ENCODE measurements at places on chromosomes 1 and 21.

- DNase-seq, result no peak
Observed at GRCh38 chr1:32052887-32053286, 19.9 kb upstream of the TMEM39B start.

DNA sequence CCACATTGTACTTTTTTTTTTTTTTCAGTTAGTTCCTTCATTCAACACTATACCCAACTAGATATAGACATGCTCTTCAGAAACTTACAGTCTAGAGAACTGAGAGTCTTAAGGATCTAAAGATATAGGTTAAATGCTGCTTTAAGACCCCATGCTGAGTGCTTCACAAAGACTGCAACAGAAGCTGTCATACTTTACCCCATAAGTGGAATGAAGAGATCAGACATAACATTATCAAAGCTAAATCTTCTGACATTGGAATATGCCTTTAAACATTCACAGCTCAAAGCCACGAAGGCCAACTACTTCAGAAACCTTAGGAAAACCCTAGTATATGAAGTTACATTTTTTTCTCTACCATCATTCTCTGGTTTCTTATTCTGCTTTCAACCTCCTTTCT, 666.4 kb downstream of the KCNT2 start:
- DNase-seq, result no peak

GRCh38 chr1:240663169-240663879, 51.4 kb upstream of the GREM2 start:
- no peak for DNase-seq

- DNase-seq, result no peak
Observed at GRCh38 chr1:245090491-245091090, 64.2 kb upstream of the KIF26B start.

DNA sequence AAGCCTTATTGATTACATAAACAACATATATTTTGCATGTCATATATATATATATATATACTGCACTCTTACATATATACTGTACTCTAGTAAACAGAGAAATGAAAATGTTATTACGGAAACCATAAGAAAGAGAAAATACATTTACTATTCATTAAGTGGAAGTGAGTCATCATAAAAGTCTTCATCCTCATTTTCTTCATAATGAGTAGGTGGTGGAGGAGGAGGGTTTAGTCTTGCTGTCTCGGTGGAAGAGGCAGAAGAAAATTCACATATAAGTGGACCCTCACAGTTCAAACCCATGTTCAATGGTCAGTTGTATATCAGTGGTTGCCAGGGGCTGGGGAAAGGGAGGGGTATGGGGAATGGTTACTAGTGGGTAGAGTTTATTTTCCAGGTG, 8.0 kb upstream of the IFNLR1 start:
- DNase-seq, result no peak

- no peak for DNase-seq
Observed at GRCh38 chr1:46646844-46647243, 21.3 kb downstream of the ATPAF1 start.

DNA sequence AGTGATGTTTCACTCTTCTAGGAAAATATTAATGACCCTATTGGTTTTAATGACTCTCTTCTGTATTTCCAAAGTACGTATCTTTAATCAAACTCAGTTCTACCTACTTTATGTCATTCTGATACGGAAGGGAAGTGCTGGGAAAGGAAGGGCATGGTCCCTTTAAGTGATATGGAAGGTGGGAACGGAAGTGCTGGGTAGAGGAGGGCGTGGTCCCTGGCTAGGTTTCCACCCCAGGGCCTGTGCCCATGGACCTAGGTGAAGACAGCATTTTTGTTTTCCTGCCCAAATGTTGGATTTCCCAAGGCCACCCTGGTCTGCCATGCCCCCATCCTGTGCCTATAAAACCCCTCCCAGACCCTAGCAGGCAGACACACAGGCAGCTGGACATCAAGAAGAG, 24.0 kb downstream of the RGS4 start:
- DNase-seq, result no peak

DNA sequence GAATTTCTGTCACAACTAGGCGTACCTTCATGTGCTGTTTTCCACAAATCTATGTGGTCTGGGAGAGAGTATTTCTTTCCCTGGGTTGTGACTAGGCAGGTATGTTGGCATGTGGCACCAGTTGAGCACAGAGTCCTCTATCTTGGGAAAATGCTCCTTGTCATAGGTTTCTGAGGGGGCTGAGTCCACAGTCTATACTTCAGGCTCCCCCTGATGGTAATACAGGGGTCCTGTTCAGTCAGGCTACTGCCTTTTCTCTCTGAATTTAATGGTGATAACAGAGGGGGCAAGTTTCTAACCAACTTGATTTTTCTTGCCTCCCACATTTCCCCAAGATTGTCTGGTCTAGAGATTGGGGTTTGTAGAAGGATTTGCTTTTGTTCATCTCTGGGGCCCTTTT, 35.8 kb downstream of the VANGL1 start:
- DNase-seq, result no peak

- no peak for DNase-seq
Observed at GRCh38 chr1:46969014-46969619, 27.8 kb upstream of the CYP4A11 start.

GRCh38 chr1:228837817-228838716, 102.8 kb downstream of the RHOU start:
- DNase-seq, result no peak

- peak; percentile 90 for DNase-seq
Observed at GRCh38 chr1:93616996-93617669, 64.5 kb downstream of the BCAR3 start.

GRCh38 chr1:167943541-167943940, 6.7 kb upstream of the MPC2 start:
- DNase-seq, result no peak

GRCh38 chr1:237878406-237878805, 12.3 kb downstream of the ZP4 start:
- DNase-seq, result no peak

- DNase-seq, result peak; percentile 81
Observed at GRCh38 chr1:39132505-39133339, 71.8 kb upstream of the MACF1 start.

DNA sequence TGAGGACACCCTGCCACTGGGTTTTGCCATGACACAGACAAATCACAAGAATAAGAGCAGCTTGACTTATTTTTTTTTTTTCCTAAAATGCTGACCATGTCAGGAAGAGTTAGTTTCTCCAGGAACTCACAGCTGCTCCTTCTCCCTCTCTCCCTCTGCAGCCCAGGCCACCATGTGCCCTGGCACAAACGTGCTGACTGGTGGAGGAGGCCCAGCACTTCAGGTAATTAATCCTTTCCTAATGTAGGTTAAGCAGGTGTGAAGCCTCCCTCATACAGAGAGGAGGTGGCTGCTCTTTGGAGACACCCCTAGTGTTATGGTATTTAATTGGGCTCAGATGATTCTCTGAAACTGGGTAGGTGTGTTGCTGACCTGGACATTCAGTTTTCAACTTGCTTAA, 129.8 kb upstream of the USH2A start:
- DNase-seq, result no peak

DNA sequence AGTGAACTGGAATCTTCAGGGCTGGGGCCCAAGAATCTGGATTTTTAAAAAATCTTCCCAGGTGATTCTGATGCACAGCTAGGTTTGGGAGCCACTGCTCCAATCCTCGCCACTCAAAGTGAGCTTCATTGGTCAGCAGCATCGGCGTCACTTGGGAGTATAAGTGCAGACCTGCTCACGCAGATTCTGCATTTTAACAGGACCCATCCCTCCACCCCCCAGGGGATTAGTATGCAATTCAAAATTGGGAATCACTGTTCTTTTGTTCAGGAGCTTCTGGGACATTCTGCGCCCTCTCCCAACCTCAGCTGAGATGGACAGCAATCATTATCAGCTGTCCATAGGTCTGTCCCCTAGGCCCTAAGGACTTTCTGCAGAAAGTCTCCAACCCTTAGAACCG, 53.5 kb downstream of the LGR6 start:
- no peak for DNase-seq

DNA sequence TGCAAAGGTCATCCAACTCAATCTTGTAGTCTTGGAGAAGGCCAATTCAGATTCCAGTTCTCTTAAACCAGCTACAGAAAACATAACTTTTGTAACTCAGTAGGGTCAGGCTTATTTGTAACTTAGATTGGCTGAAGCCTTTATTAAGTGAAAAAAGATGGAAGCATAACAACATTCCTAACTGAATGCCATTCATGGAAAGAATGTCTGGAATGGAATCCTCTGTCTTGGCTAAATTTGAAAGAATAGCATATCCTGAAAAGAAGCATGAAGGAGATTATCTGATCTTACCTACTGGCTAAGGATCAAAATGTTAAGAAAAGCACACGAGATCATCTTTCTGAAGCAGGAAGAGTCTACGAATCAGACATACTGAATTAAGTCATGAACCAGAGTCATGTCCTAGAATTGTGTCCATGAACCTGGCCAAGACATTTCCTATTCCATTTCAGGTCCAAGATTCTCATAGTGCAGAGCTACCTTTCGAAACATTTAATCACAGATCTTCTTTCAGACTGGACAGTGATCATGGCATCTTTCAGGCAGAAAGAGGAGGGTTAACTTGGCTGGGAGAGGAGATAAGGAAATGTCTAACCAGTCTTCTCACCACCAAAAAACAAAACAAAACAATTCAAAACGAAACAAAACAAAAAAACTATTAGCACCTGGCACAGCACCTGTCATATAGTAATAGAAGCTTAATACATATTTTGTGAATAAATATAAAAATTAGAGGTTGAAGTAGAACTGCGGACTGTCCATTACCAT, 75.6 kb downstream of the XCL2 start:
- DNase-seq, result no peak

DNA sequence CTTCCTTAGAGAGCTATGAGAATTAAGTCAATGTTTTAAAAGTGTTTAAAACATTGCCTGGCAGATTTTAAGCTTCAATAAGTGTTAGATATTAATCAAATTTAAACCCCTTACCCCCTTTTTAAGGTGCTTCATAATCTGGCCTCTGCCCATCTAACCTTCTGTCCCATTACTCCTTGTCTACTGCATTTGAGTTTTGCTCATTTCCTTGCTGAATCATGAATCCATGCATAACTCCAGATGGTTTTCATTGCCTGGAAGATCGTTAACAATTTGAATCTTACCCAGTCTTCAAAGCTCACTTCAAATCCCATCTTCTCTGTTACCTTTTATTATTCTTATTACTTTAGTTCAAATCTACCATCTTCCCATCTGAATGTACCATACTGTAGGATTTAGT, 4.6 kb downstream of the HJV start:
- DNase-seq, result no peak

GRCh38 chr1:89555550-89555949, 30.9 kb downstream of the LRRC8B start:
- no peak for DNase-seq

DNA sequence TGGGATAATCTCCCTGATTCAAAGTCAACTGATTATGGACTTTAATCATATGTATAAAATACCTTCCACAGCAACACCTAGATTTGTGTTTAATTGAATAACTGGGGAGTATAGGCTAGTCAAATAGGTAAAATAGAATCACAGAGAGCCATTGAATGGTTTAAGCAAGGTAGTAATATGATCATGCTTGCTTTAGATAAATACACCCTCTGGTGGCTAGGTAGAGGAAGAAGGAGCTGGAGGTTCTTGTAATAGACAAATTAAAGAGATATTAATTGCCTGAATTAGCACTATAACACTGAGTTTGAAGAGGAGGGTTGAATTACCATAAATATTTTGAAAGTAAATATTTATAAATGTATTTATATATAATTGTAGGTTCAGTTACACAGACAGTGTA, 40.3 kb downstream of the DIRAS3 start:
- DNase-seq, result no peak

DNA sequence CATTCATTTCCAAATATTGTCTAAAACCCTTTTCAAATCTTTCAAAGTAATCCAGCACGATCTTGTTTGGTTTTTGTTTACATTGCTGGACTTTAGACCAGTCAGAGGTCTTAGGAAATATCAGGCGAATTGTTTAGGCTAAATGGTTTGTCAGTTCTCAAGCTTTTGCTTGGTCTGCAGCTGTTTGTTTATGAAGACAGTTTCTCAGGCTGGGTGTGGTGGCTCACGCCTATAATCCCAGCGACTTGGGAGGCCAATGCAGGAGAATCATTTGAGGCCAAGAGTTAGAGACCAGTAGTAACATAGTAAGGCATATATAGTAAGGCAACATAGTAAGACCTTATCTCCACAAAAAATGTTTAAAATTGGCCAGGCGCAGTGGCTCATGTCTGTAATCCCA, 77.5 kb downstream of the DNTTIP2 start:
- DNase-seq, result no peak

GRCh38 chr1:63214553-63214952, 107.8 kb upstream of the FOXD3 start:
- DNase-seq, result no peak

DNA sequence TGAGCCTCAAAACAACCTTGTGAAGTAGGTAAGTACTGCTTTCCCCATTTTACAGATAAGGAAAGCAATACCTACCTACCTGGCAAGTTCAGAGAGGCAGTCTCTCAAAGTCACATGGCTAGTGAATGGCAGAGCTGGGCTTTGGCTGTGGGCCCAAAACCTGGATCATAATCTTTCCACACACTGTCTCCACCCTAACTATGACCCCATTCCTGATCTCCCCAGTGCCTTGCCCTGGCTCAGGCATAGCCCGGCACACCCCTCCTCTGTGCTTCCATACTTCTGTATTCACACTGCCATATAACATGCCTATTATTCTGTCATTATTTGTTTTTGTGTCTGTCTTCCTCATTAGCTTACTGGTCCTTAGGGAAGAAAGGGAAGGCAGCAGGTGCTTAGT, 15.9 kb downstream of the GNG12 start:
- DNase-seq, result no peak

DNA sequence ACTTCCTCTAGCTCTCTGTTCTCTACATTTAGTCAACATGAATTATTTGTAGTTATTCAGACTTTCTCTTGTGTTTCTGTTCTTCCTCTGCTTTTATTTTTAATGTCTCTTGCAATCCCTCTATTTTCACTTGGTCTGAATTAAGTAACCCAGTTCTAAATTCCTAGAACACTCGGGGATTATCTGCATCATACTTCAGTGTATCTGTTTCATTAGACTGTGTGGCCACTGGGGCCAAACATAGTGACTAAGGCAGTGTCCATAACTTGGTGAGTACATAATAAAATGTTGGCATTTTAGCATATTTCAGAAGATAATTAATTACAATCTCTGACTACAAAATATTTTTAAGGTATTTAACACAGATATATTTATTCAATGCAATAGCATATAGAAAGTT, 1087.2 kb upstream of the B3GALT2 start:
- DNase-seq, result no peak

DNA sequence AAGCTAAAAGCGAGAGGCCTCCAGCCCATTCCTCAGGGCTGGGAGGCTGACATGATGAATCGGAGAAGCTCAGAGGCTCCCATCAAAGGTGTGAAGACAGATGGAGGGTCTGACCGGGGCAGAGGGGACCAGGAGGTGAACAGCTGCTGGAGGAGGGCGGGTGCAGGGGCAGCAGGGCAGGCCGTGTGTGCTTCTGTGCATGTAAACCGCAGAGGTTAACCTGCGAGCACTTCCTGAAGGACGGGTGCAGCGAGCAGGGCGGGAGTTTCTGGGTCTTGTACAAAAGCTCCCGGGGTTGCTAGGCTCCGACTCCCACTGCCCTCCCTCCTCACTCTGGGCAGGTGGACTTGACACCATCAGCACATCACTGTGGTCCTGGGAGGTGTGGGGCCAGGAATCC, 75.2 kb downstream of the PAX7 start:
- DNase-seq, result no peak

GRCh38 chr21:28746166-28746565, 246.5 kb downstream of the LTN1 start:
- no peak for DNase-seq
